ENCODE measurements at places on chromosomes 16 and 17.
A peak's percentile ranks its signal among the peaks of the same experiment; 100 is the strongest.

DNA sequence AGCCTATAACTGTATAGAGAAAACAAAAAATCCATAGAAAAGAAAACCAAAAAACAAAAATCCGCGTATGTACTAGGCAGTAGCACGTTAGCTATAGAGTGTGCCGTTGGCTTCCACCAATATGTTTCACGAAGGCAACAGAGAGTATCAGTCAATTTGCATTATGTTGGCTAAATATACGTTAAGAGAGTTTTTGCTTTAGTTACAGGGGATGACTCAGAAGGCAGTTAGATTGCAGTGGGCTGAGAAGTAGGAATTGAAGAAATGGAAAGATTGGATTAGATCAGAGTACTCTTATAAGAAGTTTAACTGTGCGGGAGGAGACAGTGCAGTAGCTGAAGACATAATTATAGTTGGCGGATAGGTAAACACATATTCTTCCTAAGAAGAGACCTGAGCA, 911 bp upstream of the NACA2 start:
- no peak for DNase-seq

DNA sequence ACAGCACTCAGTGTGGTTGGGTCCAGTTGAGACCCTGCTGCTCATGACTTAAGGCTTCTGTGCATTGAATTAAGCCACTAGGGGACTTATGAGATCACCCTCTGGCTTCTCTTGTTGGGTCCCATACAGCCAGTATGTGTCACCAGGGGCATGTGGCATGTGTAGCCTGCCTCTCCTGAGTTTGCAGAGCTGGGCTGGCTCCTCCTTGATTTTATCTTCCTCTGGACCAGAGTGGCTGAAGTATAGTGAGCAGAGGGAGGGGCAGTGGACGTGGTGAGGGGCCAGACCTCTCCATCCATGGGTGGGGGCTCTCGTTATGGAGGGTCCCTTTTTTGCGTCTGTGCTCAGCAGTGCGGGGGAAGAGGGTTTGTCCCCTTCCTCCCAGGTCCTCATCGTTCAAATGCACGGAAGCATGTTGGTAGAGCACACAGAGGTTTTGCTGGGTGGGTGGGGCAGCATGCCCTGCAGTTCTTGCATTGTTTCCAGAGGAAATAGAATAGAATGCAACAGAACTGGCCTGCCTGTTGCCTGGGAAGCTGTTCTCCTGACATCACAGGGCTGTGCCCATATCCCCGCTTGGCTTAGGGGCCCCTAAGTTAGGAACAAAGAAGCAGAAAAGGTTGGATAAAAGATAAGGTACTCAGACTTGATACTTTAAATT, 77.4 kb downstream of the SPECC1 start:
- no peak for DNase-seq

DNA sequence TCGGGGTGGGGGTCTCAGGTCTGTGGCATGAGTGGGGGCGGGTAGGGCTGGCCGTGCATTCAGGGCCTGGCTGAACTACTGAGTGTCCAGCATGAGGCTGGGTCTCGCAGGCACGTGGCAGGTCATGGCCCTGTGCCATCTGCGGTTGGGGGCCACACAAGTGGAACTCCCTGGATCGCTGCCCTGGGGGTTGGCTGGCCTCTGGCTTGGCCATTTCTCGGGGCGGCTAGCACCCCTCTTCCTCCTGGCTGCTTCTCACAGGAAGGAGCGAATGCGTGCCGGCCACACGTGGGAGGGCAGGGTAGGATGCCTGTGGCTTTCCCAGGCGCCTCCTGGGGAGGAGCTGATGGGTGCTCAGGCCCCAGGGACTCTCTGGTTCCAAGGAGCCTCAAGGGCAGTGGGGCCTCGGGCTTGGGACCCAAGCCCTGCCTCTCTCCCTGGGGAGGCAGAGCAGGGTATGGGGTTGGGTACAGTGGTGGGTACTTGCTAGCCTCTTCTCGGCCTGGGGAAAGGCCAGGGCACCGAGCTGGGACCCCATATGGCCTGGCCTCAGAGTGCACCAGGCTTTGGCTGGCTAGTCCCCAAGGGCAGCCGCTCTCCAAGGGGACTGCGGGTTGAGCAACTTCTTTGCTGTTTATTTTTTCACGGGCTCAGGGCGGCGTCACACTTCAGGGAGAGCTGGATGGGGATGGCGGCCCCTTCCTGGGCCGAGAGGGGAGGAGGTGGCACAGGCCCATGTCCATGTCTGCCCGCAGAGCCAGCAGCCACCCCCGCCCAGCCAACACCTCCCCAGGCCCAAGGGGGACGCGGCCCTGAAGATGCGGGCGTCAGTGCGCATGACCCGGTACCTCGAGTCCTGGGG, 37.5 kb downstream of the ADCY7 start:
- DNase-seq = no peak

- DNase-seq = no peak
Measured at GRCh38 chr16:89257281-89257731, 39.8 kb downstream of the ZNF778 start.

- no peak for DNase-seq
Measured at GRCh38 chr16:51418258-51418657, 267.2 kb upstream of the SALL1 start.

GRCh38 chr16:78654929-78655328, 555.5 kb downstream of the WWOX start:
- no peak for DNase-seq

DNA sequence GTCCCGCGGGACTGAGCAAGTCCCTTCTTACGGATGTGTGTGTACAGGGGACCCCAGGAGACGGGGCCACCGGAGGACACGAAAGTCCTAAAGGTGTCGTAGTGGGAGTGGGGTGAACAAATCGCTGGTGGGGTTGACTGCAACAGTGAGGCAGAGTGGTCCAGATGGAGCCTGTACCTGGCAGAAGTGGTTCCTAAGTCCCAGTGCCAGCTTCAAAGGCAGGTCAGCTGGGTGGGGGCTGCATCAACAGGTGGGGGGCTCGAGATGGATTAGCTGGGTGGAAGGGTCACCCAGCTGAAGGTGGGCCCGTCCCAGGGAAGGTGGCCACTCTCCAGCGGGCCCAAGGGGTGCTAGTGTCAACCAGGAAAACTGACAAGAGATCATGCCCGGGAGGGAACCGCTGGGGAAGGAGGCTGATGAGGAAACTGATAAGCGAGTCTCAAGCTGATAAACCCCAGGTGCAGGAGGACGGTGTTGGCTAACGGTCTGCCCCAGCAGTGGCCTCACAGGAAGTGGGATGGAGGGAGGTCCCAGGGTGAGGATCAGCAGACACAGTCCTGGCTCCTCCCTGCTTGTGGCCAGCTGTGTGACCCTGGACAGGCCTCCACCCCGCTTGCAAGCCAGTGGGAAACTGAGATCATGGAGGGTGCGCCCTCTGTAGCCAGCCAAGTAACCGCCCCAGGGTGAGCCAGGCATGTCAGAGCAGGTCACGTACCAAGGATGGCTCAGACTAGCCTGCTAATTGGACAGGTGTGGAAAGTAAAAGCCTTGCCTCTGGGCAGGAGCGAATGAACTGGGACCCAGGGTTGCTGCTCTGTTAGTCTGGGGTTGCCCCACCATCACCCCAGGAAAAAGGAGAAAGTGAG, 1.0 kb downstream of the ORAI3 start:
- DNase-seq = peak; percentile 78

GRCh38 chr16:2033057-2033908, 6.6 kb downstream of the NHERF2 start:
- DNase-seq = no peak

DNA sequence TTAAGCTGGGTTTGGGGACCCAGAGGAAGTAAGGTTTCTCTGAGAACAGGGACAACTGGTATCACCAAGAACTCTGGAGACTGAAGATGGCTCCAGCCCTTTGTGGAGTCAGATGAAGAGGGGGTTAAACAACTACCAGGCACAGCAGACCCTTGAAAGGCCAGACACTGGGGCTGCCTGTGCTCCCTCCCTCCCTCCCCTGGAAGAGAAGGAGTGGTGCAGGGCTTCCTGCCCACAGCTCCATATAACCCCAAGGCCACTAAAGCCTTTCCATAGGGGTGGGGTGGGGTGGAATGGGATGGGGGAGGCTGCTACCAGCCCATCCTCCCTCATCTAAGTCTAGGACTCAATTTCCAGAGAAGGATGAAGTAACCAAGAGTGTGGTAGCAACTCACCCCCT, 66.7 kb downstream of the CCDC182 start:
- DNase-seq = no peak

- DNase-seq = no peak
Measured at GRCh38 chr16:75787440-75787839, 61.1 kb upstream of the CPHXL start.

DNA sequence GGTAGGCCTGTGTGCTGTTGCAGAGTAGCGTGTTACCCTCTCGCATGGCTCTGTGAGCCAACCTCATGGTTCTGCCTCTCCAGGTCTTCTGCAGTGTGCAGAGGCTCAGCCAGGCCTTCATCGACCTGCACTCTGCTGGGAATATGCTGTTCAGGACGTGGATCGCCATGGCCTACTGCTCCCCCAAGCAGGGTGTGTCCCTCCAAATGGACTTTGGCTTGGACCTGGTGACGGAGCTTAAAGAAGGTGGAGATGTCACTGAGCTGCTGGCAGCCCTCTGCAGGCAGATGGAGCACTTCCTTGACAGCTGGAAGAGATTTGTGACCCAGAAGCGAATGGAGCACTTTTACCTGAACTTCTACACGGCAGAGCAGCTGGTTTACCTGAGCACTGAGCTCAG, 75.8 kb upstream of the ENDOV start:
- DNase-seq = no peak

DNA sequence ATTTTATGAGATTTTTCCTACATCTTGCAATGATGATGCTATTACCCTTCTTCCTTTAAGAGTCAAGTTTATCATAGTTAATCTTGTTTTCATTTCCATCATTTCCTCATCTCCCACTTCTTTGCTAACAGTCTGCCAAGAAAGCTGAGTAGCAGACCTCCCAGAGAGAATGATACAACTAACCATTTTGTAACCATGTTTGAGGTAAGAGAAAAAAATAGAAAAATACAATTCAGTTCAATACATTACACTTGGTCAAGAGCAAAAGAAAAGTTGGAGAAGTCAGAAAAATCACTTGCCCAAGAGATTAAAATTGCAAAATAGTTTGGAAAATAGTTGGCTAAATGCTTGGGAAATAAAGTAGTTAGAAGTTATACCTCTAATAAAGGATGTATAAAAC, 154.4 kb downstream of the ABCA8 start:
- DNase-seq = no peak

- DNase-seq = no peak
Measured at GRCh38 chr17:82077617-82078358, 12.2 kb upstream of the DUS1L start.

DNA sequence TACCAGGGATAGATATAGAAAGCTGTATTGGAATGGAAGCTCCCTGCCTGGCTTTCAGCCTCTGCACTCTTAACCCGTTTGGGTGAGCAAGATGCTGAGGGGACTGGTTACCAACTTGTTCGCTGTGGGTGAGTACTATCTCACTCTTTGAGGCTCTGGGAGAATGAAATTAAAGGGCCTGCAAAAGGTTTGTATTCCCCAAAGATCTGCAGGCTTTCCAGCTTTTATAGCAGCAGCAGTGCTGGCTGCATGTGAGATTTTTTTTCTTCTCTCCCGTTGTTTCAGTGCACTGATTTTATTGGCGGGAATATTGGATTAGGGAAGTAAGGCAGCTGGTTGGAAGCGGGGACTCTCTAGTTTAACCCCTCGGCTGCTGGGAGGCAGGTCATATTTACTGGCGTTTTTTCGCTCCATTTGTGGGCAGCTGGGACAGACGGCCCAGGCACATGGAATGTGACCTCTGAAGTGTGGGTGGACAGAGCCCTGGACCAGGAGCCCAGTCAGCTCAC, 30.9 kb downstream of the C17orf75 start:
- no peak for DNase-seq

DNA sequence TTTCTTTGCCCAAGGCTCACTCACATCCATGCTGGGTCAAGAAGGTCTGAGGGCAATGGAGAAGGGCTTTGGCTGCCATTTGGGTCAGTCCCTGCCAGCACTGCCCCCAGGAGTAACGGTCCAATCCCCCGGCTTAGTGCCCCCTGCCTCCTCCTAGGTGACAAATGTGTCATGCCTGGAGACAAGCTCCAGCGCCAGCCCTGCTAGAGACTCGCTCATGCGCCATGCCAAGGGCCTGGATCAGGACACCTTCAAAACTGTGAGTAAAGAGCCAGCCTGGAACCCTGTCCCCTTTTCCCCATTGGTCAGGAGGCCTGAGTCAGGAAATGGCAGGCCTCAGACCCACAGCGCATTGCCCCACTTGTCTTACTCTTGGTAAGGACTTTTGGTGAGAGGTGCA, 3.3 kb downstream of the CHCT1 start:
- DNase-seq = no peak

- no peak for DNase-seq
Measured at GRCh38 chr16:12436201-12436657, 367.5 kb downstream of the CPPED1 start.

DNA sequence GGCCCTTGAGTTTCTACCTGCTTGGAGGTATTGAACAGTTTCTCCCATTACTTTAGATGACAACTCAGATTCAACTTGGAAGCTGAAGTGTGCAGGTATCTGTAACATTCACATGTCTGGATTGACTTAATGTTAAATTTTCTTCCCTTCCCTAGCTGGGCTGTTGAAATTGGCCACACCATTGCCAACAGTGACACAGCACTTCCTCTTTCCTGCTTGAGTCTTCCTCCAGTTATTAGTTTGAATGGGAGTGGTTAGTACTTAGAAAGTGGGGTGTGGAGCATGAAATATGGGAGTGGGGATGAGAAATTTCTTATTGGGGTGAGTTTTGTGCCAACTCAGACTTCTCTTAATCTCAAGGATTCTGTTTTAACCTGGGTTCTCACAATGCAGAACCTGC, 454.9 kb downstream of the KCNJ2 start:
- no peak for DNase-seq

Measured in kidney epithelial cell (primary cell).